ENCODE measurements at places on chromosomes 2 and 18. TPM values are rescaled to one million over a fixed set of nuclear protein-coding genes. Genes with fewer than 3 reads are reported as not detected.

Gene DNER
- 1.0 TPM for total RNA-seq

Gene CFC1
- not detected for total RNA-seq

Gene ANO7
- total RNA-seq = 5.8 TPM

Gene LBX2
- total RNA-seq = 0.89 TPM

Gene NRBP1
- total RNA-seq = 119 TPM

Gene SLC30A3
- 0.16 TPM for total RNA-seq

Gene EHBP1
- 44.1 TPM for total RNA-seq

Gene ASTL
- not detected for total RNA-seq

Gene ACVR1C
- total RNA-seq = 0.62 TPM

Gene UGT1A4
- not detected for total RNA-seq

Gene ZNG1B
- total RNA-seq = 29.1 TPM

Gene CENPA
- 0.75 TPM for total RNA-seq

Gene KCNJ13
- not detected for total RNA-seq

Gene GRB14
- 8.6 TPM for total RNA-seq

Gene SEH1L
- total RNA-seq = 41.2 TPM

Gene AQP12B
- not detected for total RNA-seq

Gene FARP2
- 60.8 TPM for total RNA-seq

Gene MOGAT1
- total RNA-seq = not detected

Gene SKOR2
- not detected for total RNA-seq

Gene CGREF1
- total RNA-seq = 1.8 TPM

Measured in astrocyte (in vitro differentiated cells and primary cell).